ENCODE measurements at places on chromosomes 16 and 17.

DNA sequence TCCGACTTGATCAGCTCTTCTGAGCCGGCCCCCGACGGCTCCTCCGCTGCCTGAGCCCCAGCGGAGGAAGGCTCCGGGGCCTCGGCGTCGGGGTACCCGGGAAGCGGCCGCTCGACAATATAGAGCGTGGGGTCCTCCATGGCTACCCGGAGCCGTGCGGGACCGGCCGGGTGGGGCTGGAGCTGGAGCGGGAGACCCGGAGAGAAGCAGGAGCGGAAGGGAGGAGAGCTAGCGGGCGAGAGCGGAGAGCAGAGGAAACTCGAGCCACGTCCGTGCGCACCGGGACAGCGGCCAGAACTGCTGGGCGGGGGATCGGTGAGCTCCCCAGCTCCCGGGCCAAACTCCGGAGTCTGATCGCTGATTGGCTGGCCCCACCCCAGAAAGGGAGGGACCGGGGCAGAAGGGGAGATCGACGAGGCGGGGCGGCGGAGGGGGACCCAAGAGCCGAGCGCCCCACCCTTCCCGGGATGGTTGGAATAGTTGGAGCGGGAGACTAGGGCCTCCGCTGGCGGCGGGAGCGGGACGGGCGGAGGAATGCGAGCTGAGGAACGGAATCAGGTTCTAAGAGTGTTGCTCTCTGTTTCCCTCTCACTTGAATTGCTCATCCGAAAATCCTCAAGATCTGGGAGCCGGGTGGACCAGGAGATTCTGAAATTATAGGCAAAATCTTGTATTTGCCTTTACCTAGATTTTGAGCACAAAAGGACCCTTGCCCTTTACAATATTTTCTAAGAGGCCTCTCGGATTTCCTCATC, at the start of gene CAVIN1:
Gene CAVIN1, minus strand, starts transcription at position 299 of the 755 bp plus-strand sequence. Its CDS starts 159 bp downstream, at position 140.
- DNase-seq, result peak; percentile 67

DNA sequence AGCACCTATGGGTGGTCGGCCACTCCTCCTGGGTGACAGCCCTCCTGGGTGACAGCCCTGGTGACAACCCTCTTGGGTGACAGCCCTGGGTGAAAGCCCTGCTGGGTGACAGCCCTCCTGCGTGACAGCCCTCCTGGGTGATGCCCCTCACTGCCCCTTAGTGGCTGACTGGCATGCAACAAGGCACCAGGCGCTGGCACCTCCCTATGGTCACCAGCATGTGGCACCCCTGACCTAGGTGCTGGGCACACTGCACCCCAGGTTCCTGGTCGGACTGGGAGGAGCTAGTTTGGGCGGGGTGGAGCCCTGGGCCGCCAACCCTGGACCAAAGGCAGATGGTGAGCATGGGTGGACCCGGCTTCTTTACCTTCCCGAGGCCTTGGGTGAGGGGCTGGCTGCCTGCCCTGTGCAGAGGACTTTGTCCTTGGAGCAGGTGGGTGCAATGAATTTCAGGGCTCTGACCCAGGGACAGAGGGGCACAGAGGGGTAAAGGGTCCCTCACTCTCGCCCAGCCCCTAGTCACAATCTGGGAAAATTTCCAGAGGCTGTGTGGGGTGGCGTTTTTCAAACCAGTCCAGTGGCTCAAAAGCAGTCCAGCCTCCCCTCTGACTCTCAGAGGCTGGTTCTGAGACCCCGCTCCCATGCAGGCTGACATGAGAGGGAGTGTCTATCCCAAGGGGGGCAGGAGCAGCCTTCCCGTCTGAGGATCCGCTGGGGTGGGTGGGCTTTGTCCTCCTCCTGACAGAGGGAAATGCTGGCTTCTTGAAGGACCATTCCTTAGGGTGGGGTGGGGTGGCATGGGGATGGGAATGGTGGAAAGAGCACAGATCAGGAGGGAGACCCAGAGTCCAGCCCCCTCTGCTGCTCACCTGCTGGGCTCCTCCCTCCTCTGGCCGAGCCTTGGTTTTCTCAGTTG, 25.9 kb upstream of the TNFRSF13B start:
- no peak for DNase-seq

- DNase-seq, result no peak
Observed at GRCh38 chr17:64537488-64537887, 30.7 kb downstream of the CEP95 start.

- DNase-seq, result no peak
Observed at GRCh38 chr16:27267037-27267677, 1.4 kb downstream of the NSMCE1 start.

DNA sequence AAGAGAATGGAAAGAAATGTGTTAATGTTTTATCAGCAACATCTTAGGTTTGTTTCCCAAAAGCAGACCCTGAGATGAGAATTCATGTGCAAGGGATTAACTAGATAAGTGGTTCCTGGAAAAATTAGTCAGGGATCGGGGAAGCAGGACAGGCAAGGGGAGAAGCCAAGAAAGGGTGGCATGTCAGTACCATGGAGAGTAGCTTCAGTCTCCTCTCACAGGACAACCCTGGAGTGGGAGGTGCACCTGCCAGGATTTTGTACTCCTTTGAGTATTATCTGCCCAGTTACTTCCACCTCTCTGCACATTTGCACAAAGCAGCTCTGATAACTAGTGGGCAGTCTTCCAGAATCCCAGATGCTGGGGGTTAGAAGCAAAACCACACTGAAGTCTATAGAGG, 117.0 kb downstream of the RGS9 start:
- DNase-seq, result no peak

GRCh38 chr17:79976451-79976850, 59.2 kb downstream of the TBC1D16 start:
- DNase-seq, result no peak

DNA sequence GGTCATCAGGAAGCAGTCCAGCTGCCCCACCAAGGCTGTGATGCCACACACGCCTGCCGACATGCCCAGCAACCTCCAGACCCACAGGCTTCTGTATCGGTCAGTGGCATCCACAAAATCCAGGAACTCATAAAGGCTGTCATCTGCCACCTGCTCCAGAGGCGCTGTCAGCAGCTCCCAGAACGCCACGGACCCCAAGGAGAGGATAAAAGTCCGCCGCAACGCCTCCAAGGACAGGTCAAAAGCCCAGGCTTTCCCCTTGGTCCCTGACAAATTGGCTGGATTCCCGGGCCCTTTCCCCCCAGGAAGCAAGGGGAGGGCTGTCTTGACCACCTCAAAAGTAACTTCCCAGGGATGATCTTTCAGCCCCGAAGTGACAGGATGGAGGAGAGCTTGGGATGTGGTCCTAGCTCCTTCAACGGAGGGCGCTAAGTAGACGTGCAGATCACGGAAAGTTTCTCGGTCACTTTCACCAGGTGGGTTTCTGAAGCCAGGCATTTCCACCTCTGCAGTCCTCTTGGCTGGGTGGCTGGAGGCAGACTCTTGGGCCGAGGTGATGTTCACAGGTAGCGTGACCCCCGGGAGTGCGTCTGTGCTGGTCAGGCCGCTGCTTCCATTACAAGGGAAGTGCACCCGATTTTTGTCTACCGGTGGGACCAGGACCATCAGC, 854 bp downstream of the MFSD6L start:
- DNase-seq, result no peak

DNA sequence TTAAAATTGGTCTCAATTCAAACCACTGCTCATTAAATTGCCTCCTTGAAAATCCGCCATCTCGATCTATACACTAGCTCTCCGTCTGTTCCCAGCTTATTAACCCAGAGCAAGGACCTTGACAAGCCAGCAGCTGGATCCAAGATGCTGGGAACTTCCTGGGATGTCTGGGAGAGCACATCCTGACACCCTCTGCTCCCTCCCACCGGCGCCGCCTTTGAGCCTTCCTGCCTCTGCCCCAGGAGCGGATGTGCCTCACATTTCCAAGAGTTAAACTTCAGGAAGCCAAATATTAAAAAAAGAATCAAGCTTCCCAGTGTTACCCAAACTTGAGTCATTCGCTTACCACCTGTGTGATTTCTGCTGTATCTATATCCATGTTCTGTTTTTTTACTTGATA, 107.9 kb downstream of the HAPSTR1 start:
- DNase-seq, result no peak

GRCh38 chr16:9102943-9103342, 11.5 kb downstream of the HAPSTR1 start:
- DNase-seq, result no peak

DNA sequence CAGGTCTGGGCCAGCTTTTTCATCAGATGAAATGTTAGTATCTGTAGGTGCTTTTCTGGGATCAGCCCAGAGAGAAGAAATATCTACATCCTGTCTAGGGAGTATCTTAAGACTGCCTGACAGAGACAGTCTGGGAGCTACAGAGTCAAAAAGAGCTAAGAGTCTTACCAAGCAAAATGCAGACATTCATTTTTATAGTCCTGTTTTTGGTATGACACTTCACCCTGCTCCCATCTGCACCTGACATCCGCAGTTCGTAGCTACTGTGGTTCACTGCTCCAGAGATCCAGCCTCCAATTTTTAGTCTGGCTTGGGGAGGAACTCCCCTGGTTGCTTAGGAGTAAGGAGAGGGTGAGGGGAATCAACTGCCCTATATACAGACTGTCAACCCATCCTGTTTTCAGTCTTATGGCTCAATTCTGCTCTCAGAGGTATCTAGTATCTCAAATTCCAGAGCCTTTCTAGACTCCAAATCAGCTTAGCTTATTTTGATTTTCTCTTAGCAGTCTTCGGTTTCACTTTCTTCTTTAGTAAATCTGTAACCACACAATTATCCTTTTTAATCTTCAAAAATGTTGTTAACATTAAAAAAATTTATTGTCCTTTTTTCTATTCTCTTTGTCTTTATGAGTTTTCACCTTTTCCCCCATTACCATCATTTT, 97.8 kb downstream of the TMEM100 start:
- DNase-seq, result no peak

GRCh38 chr16:69340095-69340644, 598 bp downstream of the NIP7 start:
- no peak for DNase-seq

DNA sequence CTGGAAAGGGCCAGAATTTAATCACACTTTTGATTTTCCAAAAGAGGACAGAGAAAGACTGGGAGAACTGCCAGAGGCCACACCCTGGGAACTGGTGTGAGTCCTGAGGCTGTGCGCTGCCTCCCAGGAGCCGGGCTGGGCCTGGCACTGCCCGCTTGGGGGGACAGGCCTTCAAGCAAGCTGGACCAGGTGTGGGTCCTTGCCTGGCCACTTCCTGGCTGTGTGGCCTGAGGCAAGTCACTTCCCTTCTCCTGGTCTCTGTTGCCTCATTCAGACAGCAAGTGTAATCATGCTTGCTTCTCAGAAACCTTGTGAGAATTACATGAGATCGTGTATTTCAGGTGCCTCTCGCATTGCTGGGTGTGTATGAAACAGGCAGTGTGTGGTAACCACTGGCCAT, 143.0 kb downstream of the SNX29 start:
- no peak for DNase-seq

DNA sequence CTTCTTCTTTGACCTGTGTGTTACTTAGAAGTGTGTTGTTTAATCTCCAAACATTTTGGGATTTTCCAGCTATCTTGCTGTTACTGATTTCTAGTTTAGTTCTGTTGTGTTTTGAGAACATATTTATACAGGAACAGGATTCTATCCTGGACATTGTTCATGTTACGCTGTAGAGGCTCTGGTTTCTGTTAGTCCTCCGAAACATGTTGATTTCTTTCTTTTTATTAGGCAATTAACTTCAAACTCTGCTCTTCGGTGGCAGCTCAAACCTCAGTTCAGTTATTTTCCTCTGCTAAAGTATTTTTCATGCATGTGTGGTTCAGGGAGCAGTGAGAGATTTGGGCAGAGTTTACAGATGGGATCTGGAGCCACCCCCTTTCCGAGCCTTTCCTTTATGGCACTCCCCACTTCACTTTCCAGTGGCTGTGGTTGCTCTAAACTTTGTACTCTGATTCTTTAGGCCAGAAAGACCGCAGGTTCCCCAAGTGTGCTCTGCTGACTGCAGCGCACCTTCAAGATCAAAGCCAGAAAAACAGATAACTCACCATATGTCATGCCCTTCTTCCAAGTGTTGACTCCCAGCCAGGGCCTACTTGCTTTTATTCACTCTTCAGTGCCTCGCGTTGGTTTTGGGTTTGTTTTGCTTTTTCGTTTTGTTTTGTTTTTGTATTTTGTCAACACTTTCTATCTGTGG, 77.6 kb upstream of the KSR1 start:
- DNase-seq, result no peak

DNA sequence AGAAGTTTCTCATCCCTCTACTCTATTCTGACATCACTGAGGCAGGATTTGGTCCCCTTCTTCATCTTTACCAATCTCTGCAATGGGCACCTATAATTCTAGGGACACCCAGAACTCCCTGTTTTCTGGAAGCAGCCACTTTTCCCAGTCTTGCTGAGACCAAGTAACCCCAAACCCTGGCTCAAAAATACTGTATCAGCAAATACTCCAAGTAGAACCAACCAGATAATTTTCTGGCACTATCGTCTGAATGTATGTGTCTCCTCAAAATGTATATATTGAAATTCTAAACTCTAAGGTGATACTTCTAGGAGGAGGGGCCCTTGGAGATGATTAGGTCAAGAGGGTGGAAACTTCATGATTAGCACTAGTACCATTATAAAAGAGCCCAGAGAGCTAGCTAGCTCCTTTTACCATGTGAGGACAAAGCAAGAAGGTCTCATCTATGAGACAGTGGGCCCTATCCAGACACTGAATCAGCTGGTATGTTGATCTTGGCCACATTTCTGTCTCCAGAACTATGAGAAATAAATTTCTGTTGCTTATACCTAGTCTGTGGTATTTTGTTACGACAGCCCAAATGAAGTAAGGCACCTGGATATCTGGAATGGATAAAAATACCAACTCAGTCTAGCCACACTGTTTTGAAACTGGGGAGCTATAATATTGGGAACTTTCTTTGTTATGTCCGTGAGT, 464.4 kb downstream of the CDH11 start:
- no peak for DNase-seq

- no peak for DNase-seq
Observed at GRCh38 chr16:17395849-17396480, 74.8 kb downstream of the XYLT1 start.
